ENCODE measurements at places on chromosomes 11 and 22.

GRCh38 chr22:44191036-44191454 is 10.3 kb downstream of the PARVG start:
- DNase-seq, result peak; percentile 37

- no peak for DNase-seq
Observed at GRCh38 chr11:81449588-81450156, 1284.0 kb downstream of the FAM181B start.

DNA sequence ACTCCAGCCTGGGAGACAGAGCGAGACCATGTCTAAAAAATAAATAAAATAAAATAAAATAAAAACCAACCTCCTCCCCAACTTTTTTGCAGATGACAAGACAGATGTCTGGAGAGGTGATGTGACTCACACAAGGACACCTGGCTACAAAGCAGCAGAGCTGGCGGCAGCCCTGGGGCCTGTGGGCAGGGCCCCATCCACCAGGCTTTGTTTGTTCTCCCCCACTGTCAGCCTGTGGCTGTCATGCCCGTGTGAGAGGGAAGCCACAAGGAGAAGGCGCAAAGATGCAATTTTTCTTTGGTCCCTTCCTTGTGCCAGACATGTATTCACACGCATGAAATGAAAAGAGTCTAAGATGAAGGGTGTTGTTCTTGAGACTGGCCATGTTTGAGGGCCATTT is 16.6 kb downstream of the CD59 start:
- DNase-seq, result no peak

DNA sequence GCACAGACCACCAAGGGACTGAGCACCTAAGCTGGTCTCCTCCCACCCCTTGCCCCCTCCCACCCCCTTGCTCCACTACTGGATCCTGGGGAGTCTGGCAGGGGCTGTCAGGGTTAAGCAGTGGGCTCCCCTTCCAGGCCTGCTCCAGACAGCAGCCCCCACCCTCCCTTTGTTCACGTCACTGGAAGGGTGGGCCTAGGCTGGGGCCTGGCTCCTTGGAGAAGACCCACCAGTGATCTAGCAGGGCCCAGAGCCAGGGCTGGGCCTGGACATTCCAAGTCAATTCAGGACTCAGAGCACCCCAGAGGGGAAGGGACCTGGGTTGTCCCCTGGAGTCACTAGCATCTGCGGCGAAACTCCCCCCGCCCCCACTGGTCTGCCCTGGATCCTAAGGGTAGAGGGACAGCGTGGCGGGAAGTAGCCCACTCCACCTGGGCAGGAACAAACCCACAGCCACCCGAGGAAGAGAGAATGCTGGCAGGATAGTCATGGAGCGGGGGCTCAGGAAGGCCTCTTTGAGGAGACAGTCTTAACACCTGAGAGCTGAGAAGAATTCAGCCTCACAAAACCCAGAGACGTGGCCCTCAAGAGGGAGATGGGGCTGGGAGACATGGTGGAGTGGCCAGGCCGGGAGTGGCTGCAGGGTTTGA is 45.8 kb downstream of the IGLL1 start:
- no peak for DNase-seq

DNA sequence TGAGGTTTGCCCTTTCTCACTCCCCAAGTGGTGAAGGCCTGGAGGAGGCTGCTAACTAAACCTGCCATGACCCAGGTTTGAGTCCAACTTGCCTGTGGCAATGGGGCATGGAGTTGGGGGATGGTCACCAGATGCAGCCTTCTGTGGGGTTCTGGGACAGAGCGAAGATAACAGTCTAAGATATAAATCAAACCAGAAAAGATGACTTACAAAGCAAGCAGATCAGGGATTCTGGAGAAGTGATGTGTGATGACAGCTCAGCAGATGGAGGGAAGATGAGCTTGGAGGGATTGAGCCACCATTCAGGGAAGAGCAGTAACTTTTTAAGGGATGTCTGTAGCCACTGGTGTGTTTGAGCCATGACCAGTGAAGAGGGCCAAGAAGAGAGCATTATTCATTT is 63.6 kb downstream of the MTNR1B start:
- DNase-seq, result no peak

GRCh38 chr11:45771566-45772448 is 33.1 kb upstream of the SLC35C1 start:
- peak; percentile 82 for DNase-seq

GRCh38 chr11:40290171-40290631 is 1169.3 kb downstream of the LRRC4C start:
- no peak for DNase-seq

DNA sequence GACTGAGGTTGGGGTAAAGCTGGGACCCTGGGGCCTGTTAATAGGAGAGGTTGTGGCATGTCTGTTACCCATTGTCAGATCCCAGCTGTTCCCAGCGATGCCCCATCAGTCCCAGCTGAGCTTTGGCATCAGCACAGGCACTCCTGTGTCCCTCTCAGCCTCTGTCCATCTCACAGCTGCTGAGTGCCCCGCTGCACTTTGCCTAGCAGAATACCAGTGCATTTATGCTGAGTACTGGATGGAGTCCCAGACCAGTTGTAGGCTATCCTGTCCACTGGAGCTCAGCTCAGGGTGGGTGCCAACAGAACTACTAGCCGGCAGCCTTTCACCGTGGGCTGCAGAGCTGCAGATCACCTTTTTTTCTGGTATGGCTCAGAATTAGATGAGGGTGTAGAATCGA is 9.9 kb downstream of the FXYD6 start:
- no peak for DNase-seq

DNA sequence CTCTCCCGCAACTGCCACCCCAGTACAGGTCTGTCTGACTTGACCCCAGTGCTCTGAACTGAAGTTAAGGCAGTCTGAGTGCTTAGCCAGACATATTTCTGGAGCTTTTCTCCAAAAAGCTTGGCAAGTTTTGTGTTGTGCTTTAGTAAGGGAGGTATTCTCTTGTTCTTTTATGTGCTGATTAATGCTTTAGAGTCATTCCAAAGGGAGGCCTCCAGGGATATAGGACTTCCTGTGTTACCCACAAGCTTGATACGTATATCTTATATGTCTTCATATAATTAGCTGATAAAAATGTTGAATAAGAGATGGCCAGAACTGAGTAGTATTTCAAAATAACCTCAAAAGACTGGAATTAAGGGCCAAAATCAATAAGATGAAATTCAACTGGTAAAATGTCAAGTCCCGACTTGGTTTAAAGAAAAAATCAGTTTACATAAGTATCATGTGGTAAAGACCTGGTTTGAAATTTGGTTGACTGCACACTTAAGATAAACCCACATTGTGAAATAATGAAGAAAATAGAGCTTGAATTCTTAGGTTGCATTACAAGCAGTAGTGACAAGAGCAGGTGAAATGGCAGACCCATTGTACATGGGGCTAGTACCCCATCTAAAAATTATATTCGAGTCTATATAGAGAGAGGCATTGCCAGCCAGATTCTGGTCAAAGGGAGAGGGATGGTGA is 226.9 kb downstream of the SNX19 start:
- DNase-seq, result no peak

GRCh38 chr11:107840129-107840484 is 18.5 kb downstream of the SLC35F2 start:
- DNase-seq, result no peak

DNA sequence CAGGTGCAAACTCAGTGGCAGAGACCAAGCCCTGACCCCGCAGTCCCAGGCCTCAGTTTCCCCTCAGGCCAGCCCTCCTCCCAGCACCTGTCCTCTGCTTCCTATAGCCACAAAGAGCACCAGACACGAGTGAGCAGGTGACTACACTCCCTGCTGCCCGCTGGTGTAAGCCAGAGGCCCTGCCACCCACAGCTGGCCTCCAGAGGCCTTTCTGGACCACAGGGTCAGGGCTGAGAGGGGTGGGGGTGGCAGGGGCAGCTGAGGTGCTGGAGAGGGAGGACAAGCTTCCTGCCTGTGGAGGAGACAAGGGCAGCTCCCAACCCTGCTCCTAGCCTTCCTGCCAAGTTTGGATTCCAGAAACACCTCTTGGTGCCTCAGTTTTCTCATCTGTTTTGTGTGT is 31.3 kb upstream of the WNT7B start:
- no peak for DNase-seq

GRCh38 chr11:119856681-119857485 is 127.9 kb upstream of the NECTIN1 start:
- DNase-seq, result no peak

DNA sequence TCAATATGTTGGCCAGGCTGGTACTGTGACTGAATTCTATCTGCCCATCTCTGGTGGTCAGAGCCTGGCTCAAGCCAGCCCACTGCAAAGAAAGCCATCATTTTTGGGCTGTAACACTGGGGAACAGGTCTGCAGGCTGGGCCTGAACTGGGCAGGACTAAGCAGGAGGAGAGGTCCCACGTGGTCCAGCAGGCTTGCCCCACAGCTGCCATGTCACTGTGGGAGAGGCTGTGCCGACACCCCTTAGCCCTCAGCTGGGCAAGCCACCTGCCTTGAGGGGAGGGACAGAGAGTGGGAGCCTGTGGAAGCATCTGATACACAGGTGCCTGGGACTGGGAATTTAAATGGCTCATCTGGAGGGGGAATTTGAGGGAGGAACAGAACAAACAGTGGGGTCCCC is 66.7 kb upstream of the CLTCL1 start:
- DNase-seq, result no peak

DNA sequence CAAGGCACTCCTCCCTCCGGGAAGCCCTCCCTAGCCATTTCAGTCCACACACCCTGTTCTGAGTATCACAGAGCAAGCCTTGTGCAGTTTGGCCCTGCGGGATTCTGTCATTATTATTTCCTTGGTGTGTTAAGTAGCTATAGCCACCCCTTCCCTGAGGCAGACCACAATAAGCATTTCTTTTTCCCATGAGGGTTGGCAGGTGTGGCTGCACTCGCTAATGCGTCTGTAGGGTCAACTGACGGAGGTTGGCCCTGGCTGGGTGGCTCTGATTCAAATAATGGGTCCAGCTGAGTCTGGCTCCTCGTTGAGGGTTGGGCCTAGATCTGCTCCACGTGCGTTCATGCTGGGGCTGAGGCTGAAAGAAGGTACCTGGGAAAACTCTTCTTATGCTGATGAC is 5.1 kb downstream of the F2 start:
- DNase-seq, result no peak

DNA sequence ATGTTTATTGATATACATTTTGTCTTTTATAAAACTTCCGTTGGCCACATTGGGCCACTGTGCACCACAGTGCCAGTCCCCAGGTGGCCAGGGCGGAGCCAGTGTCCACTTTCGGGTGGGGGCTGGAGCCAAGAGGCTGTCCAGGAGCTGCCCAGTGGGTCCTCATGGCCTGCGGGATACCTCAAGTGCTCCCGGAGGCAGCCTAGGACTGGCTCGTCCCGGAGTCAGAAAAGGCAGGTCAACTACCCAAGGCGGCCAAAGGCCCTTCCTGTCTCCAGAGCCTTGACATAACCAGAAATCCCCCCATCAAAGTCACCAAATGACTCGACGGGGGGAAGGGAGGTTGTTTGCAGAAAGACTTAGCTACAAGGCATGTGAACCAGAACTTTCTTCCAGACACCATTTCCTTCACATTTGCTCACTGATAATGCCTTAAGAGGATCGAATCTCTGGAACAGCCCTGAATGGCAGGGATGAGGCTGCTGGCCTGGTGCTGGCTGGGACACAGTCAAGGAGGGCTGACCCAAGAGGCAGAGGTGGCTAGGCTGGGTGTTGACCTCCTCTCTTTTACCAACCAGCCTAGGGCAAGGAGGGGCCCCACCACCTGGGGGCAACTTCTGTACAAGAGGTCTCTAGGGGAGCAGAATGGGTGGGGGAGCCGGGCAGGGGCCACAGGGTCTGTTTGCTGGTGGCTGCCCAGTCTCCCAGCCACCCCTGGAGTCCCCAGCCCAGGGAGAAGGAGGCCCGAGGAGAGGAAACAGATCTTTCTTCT is 8.4 kb downstream of the MRGPRF start:
- DNase-seq, result no peak

- no peak for DNase-seq
Observed at GRCh38 chr11:67731583-67731982, 57.2 kb upstream of the ALDH3B2 start.

GRCh38 chr11:12285106-12285505 is 92.3 kb upstream of the PARVA start:
- no peak for DNase-seq

GRCh38 chr22:46286941-46287872 is 9.5 kb upstream of the GTSE1 start:
- DNase-seq, result no peak

DNA sequence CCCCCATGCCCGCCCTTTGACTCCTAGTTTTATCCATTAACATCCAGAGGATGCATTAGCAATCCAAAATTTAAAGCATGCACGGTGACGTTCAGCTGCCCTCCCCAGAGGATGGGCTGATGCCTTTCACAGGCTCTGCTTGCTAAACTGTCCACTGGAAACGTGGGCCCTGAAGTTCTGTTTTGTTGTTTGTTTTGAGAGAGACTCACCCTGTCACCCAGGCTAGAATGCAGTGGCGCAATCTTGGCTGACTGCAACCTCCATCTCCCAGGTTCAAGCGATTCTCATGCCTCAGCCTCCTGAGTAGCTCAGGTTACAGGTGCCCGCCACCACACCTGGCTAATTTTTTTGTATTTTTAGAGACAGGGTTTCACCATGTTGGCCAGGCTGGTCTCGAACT is 39.3 kb downstream of the NFRKB start:
- DNase-seq, result no peak

DNA sequence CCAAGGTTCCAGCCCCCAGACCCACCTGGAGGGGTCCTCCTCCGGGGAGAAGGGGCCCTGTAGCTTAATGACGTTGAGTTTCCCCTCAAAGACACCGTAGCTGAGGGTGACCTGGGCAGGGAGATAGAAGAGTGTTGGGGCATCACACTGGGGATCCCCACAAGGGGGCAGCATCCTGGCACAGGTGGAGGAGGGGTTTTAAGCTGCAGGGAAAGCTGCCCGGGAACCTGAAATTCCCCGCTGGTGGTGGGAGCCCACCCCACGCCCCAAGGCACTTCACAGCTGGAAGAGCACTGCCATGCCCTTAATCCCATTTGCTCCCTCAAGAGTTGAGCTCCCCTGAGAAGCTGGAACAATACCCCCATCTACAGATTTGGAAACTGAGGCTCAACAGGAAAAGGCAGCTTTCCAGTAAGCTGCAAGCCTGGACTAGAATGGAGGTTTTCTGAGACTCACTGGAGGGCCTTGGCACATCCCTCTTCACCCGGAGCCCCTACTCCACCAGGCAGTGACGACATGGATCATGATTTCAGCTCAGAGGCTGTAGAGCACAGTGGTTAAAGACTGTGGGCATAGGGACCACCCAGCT is 13.7 kb downstream of the MFNG start:
- DNase-seq, result no peak

GRCh38 chr22:27388090-27388600 is 413.4 kb downstream of the MN1 start:
- DNase-seq, result no peak

GRCh38 chr22:38940811-38941384 is 16.5 kb upstream of the APOBEC3A start:
- no peak for DNase-seq

DNA sequence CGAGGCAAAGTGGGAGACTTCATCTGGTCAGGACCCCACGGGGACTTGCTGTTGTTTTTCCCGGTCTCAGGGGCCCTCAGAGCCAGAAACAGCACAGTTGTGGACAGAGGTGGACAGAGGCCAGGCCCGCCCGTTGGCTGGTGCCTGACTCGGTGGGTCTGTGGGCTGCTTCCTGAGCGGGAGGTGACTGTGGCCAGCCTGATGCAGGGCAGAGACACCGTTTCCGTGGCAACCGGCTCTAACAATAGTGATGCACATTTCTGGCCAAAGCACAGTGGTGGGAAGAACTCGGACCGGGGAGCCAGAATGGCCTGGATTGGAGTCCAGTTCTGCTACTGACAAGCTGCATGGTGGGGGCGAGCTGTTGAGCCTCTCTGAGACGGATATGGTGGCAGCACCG is 58.7 kb upstream of the ATXN10 start:
- no peak for DNase-seq

GRCh38 chr11:116963813-116964212 is 126.4 kb upstream of the APOA1 start:
- DNase-seq, result no peak

All from stimulated activated CD4-positive, alpha-beta T cell treated with anti-CD3 and anti-CD28 coated beads, Interleukin-1b, Interleukin-23, amount 100 ng/mL, for 24 hours (primary cell).